Stimulated activated CD8-positive, alpha-beta memory T cell treated with anti-CD3 and anti-CD28 coated beads, Interleukin-12 subunit alpha, Interleukin-12 subunit beta, amount 100 ng/mL, for 1 hour (primary cell): ENCODE measurements at places on chromosomes 6 and 20.

DNA sequence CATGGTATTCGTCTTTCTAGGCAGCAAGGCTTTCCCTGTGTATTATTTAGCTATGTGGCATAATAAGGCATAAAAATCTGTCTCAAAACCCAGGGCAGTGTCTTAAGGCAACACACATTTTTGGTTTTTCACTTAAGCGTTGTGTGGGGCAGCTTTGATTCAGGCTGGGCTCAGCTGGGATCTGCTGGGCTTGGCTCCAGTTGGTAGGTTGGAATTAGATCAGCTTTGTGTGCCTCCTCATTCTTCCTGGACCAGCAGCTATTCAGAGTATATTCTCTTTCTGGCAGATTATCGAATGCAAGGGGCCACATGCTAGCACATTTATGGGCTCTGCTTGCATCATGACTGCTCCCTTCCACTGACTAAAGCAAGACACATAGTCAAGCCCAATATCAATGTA, 487.9 kb downstream of the RFPL4B start:
- DNase-seq, result no peak

- no peak for DNase-seq
These were observed 178.7 kb downstream of the GJA10 start for GRCh38 chr6:90072935-90073464.

DNA sequence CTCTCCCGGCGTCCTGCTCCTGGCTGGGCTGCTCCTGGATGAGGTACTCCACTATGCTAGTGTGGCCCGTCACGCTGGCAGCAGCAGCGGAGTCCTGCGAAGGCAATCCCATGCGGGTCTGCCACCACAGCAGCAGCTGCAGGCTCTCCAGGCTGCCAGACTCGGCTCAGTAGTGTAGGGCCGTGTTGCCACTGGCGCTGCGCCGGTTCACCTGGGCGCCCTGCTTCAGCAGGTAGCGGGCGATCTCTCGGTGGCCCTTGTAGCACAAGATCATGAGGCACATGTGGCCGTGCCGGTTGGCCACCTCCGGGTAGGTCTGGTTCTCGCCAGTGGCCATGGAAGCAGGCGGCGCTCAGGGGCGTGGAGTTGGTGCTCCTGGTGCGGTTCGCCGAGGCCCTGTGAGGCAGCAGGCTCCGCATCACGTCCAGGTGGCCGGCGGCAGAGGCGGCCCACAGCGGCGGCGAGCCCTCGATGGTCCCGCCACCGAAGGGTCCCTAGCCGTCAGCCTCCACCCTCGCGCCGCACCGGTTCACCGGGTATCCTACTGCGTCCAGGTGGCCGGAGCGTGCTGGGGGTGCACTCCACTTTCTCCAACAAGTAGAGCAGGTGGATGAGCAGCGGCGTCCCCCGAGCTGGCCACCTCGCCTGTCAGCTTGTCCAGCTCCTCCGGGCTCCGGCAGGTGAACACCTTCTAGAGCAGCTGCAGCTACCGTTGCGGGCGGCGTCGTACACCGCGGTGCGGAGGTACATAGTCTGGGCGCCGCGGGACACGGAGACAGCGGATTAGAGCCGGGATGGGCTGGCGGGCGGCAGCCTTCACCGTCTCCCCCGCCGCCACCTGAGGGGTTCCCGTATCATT, 19.8 kb downstream of the RFPL4B start:
- DNase-seq, result no peak

- no peak for DNase-seq
These were observed 23.3 kb downstream of the PXT1 start for GRCh38 chr6:36419310-36419709.

GRCh38 chr6:126698732-126699240, 358.9 kb downstream of the CENPW start:
- DNase-seq, result no peak

GRCh38 chr20:22526512-22527012, 57.8 kb downstream of the FOXA2 start:
- DNase-seq, result no peak

GRCh38 chr6:28597924-28598722, 72.4 kb downstream of the GPX5 start:
- no peak for DNase-seq

GRCh38 chr6:161094955-161095354, 103.4 kb downstream of the MAP3K4 start:
- DNase-seq, result no peak

- DNase-seq, result no peak
These were observed 1.7 kb upstream of the EIF6 start for GRCh38 chr20:35286077-35286898.

DNA sequence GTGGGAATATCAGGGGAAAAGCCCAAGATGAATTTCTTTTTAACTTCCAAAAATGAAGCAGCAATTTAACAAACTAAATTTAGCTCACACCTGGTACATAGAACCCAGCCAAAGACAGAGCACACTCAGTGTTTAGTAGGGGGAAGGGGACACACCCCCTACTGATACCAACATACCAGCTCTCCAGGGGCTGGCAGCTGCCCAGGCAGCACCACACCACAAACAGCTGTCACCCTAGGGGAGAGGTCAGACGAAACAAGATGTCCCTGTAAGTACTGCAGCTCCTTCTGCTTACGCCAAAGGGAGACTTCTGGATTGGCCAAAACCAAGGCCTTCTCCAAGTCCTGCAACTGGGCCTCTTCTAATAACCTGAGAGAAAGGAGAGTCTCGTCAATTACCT, 26.0 kb downstream of the MDN1 start:
- DNase-seq, result no peak

DNA sequence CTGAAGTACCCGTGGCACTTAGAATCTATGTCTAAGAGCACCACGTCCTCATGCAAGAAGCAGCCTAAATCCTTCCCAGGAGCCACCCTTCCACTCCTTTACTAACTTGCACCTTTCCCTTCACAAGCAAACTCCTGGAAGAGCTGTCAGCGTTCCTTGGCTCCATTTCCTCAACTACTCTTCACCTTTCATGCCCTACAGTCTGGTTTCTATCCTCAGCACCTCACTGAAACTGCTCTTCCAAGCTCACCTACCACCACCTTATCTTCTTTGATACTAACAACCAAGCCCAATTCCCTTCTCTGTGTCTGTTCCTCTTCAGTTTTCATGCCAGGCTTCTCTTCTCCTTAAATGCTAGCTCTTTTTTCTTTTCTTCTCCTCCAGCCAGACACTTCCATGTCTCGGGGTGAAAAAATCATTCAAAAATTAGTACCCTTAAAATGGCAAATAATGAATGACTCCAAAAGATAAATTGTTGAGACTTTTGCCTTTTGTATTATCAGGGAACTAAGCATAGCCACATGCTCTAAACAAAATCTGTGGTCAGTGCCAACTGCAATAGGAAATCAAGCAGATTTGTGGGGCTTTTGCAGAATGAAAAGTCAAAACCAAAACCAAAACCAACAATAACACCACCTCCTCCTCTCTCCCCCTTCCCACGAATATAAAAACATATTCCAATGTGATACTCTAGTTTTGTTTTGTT, 149.6 kb upstream of the KCNK16 start:
- no peak for DNase-seq

DNA sequence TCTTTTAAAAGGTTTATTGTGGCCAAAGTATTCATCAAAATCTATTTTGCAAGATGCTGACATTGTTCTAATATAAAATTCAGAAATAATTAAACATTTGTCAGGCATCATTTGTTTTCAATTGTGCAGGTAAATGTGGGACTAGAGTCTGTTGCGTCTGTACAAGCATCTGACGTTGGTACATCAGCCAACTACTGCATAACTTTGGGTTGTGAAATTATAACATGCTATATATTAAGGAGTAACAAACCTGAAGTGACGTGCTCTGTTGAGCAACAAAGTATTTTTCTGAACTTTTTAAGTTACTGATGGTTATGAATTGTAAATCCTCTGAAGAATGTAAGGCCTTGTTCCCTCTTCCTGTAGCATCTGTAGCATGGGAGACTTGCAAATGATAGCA, 66.0 kb downstream of the RNF182 start:
- no peak for DNase-seq

- no peak for DNase-seq
These were observed 163.4 kb upstream of the SLC24A3 start for GRCh38 chr20:19048995-19049501.

- DNase-seq, result no peak
These were observed 7.6 kb upstream of the UST start for GRCh38 chr6:148738946-148739821.
